ENCODE measurements at places on chromosomes 5 and 9.

- no peak for DNase-seq
These were observed 57.9 kb downstream of the LNPEP start for GRCh38 chr5:96993760-96994159.

DNA sequence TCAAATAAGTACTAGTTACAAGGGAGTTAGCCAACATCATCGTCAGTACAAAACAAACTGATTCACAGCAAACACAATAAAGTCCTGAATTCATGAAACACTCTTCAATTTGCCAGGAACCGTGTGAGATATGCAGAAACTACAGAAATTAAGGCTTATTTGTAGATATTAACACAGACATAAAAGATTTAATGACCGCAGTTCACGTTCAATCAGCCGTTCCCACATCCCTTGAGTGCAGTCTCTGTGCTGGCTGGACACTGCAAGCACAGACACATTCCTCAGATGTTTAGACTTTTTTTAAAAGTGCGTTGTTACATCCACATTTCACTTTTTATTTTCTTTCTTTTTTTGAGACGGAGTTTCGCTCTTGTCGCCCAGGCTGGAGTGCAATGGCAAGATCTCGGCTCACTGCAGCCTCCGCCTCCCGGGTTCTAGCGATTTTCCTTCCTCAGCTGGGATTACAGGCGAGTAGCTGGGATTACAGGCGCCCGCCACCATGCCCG, 566 bp upstream of the CEP78 start:
- DNase-seq: no peak

DNA sequence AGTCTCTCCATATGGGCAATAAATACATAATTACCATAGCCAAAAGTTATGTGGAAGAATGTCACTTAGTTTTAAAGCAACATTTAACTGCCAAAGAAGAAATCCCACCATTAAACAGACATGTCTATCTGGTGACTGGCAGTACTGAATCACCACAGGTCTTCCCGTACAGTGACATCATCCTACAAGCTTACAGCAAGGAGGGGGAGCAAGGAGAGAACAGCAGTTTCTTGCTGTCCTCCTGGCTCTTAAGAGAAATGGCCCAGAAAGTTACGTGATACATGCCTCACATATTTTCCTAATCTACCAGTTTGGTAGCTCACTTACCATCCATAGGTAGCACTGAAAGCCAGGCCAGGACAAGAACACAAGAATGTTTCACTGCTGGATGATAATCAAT, 671.0 kb downstream of the DMRTA1 start:
- no peak for DNase-seq

- no peak for DNase-seq
These were observed 330.0 kb downstream of the ARRDC3 start for GRCh38 chr5:91052977-91053740.

- no peak for DNase-seq
These were observed 251.3 kb upstream of the RFX3 start for GRCh38 chr9:3777137-3777536.

GRCh38 chr5:56475689-56476486, 242.8 kb upstream of the ANKRD55 start:
- DNase-seq: no peak

GRCh38 chr9:125726456-125727132, 19.6 kb upstream of the MAPKAP1 start:
- DNase-seq: no peak

DNA sequence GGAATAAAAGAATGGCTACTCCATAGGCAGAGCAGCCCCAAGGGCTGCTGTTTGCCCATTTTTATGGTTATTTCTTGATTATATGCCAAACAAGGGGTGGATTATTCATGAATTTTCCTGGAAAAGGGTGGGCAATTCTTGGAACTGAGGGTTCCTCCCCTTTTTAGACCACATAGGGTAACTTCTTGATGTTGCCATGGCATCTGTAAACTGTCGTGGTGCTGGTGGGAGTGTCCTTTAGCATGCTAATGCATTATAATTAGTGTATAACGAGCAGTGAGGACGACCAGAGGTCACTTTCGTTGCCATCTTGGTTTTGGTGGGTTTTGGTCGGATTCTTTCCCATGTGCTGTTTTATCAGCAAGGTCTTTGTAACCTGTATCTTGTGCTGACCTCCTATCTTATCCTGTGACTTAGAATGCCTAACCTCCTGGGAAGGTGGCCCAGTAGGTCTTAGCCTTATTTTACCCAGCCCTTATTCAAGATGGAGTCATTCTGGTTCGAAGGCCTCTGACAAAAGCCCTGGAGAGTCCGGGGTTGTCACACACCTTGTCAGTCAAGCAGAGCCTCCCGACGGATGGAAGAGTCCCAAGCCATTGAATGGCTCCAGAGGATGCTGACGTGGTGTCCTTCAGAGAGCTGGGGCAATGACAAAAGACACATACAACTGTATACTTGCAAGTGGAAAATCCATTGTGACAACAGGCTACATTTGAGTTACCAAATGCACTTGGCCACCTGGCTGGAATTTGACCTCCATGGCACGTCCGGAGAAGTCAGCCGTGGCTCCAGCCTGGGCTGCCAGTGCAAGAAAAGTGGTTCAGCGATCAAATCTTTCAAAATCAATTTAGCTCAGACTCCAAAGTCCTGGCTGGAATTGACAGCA, 67.1 kb upstream of the CLINT1 start:
- DNase-seq: no peak

DNA sequence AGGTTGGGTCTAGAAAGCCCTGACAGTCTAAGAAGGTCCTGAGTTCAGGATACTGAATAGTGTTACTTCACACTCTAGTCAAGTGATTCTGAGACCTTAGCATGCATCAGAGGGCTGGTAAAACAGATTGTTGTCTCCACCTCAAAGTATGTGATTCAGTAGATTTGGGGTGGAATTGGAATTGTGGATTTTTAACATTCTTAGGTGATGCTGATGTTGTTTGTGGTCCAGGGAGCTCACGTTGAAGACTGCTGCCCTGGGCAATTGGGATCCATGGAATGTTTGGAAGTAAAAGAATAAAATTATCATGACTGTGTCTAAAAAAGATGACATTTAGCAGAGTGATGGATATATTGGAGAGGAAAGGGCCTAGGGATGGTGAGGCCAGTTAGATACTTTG, 75.6 kb downstream of the VCAN start:
- no peak for DNase-seq

DNA sequence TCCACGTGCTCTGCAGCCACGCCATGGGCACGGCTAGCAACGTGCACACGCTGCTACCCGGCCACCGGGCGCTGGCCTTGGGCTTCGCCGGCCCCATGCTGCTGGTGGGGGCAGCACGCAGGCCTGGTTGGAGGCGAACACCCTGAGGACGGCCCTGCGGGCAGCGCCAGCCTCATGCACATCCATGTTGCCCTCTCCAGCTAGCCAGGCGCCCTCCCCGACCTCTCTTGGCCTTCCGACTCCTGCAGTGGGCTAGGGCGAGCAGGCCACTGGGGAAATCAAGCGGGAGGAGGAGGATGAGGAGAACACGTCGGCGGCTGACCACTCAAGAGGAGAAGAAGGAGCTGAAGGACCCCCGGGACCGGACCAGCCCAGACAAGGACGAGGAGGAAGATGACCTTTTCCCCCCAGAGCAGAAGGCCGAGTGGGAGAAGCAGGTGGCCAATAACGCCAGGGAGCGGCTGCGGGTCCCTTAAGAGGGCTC, 73.3 kb downstream of the INSL6 start:
- DNase-seq: no peak

DNA sequence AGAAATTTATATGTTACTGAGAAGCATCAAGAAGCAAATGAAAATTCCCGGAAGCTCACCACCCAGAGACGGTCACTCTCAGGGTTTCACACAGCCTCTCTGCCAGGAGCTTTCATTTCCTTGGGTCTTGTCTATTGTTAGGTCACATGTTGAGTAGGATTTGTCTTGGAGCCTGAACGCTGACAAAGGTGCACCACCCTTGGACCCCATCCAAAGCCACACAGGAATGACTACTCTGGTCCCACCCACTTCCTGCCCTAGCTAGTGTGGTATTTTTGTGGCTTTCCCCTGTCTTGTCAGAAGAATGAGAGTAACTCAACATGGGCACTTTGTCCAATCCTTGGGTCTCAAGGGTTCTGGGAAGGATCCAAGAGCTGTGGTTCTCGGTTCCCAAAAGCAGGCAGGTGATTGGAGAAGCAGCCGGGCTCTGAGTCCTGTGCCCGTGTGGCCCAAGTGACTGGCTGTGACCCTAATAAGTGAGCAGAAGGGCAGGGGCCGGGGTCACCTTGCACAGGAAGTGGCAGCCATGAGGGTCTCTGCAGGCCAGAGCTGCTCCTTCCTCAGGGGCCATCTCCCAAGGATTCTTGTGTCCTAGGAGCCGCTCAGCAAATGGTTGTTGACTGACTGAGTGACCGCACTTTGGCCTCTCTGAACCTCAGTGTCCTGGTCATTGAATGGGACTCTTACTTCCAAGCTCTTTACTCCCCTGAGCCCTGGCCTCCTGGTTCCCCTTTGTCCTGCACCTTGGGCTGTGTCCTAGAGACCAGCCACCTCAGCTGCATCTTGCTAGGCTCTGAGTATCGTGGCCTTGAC, 6.9 kb downstream of the FGD3 start:
- peak; percentile 63 for DNase-seq

GRCh38 chr5:100802208-100802607, 100.9 kb downstream of the ST8SIA4 start:
- DNase-seq: no peak

DNA sequence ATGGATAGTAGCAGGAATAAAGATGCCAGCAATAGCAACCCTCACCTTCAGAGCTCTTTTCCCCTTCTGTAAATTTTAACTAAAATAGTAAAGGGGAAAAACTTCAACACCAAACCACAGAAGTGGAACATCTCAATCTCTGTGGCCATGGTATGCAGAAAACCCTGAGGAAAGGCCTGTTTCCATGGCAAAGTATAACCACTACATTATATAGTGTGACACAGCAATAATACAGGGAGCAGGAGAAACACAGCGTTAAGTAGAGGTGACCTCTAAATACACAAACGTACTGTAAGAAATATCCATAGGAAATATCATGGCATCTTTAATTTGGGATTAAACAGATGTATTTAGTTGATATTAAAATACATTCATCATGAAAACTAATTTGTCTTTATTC, 106.4 kb downstream of the SLC24A2 start:
- no peak for DNase-seq

- DNase-seq: no peak
These were observed 254.1 kb downstream of the CDH18 start for GRCh38 chr5:19733612-19734495.

- no peak for DNase-seq
These were observed 16.8 kb downstream of the AFAP1L1 start for GRCh38 chr5:149288436-149288835.

Measured in stimulated activated CD4-positive, alpha-beta T cell treated with anti-CD3 and anti-CD28 coated beads, Interleukin-2, amount 100 ng/mL, for 48 hours (primary cell).